ENCODE measurements at places on chromosomes 5 and 9.

DNA sequence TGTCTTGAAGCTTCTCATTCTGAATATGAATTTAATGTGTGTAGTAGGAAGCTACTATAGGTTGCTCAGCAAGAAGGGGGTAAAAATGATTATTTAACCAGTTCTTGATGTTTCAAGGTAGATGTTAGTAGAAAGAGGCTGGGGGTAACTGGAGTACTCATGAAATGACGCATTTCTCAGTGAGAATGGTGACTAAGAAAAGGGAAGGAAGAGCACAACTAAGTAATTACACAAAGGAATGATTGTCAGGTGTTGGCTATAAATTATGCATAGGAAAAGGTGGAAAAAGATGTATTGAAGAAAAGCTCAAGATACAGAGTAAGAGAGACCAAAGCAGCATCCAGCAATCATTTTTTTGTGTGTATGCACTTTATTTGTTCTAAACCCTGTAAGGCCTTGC is 1.4 kb upstream of the PSIP1 start:
- no peak for DNase-seq

GRCh38 chr5:167726642-167727041 is 564.8 kb upstream of the WWC1 start:
- DNase-seq, result peak; percentile 78

DNA sequence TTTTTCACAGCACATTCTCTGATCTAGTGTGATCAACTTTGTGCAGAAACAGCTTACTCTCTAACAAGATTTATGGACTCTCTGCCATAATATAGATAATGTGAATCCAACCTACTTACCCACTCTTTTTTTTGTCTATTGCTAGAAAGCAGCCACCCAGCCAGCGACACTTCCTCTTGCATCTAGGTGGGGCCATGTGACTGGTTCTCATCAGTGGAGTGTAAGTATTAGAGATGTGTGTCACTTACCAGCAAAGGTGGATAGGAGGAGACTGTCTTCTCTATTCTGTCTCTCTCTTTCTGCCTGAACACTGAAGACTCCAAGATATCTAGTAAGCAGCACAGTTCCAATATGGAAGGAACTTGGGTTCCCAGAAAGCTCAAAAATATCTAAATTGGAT is 174.8 kb downstream of the MCTP1 start:
- no peak for DNase-seq

DNA sequence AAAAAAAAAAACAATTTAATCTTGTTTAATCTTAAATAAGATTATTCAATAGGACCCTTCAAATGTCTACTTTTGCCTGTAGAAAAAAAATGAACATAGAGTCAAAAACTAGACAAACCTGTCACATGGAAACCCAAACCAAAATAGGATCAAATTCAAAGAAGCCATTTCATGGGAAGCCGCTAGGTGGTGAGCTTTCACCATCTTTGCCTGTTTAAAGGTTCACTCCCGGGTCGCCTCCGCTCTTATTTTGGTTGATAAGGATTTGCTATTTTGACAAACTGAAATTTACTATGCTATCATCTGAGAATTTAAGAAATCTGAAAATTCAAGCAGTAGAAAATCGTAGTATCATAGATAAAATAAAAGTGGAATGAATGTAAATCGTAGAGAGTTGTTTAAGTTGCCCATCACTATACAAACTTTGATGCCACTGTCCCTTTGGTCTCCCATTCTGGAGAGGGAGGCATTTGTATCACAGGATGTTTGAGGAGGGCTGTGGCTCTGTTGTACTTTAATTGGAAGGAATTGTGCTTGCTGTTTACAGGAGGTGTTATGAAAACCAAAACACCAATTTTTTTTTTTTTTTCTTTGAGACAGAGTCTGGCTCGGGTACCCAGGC is 43.5 kb upstream of the DNAH5 start:
- DNase-seq, result peak; percentile 40
